ENCODE measurements at places on chromosomes 3 and 15.

DNA sequence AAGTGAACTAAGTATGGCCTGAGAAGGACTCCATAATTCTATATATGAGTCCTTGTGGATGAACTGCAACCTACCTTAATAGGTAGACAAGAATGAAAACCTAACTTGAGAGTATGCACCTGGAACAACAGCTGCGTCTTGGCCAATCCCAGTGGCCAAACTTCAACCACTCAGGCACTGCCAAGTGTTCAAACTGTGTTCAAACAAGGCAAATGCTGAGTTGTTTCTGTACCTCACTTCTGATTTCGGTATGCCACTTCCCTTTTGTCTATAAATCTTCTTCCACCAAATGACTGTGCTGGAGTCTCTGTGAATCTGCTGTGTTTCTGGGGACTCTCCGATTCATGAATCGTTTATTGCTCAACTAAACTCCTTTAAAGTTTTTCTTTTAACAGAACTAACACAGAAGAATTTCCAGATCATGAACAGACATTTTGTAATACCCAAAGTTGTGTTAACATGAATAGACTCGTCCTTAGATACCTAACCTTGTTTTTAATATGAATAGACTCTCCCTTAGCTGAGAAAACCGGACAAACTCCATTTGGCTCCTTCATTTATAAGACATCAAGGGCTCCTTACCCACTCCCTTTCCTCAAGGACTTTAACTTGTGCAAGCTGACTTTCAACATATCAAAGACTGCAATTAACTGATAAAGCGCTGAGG, 4.1 kb downstream of the ZNF717 start:
- DNase-seq, result no peak

DNA sequence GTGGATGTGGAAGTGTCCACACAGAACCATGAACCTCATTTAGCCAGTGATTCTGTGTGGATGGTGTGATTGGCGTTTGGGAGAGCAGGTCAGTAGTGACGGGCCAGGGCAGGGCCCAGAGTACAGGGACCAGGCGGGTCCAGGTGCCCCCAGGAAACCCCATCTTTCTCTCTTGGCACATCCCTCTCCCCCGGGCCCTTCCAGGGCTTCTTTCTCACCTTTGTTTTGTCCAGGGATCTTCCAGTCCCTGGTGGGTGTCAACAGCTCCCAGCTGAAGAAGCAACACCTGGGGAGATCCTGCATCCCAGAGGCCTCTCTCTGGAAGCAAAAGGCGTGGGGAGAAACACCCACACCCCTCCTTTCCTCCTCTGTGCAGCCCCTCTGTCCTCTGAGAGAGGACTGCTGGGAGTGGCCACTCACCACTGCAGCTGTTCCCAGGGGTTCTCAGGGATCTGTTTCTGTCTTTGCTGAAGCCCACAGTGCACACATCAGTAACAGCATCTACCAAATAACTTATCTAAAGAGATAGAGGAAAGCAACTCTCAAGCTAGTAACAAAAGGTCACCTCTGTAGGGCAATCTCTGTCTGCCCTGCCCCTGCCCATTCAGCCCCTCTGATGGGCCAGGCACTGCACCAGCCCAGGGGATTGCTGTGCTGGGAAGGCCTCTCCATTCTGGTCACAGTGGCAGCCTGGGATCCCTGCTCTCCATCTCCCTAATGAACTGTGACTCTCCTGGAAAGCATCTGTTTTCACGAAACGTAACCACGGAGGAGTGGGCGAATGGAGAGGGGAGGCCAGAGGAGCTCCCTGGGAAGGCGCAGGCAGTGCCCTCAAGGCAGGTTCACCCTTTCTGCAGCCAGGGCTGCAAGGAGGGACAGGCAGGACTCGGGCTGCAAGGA, 98.3 kb upstream of the ALDH1A3 start:
- no peak for DNase-seq

DNA sequence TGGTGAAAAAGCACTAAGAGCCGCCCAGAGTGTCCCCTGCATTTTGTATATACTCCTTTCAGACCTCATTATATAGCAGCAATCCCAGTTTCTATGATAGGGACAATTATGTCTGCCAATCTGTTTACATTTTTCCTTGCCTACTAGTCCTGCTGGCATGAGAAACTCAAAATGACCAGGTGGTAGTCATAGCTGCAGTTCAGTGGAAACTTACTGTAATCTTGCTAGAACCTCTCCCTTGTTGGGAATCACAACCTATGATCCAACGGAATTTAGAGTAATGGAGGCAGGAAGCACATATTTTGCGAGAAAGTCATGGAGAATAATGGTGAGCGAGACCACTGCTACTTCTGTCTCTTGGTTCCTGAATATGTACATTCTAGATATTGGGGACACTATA, 28.6 kb upstream of the MINAR1 start:
- DNase-seq, result no peak

DNA sequence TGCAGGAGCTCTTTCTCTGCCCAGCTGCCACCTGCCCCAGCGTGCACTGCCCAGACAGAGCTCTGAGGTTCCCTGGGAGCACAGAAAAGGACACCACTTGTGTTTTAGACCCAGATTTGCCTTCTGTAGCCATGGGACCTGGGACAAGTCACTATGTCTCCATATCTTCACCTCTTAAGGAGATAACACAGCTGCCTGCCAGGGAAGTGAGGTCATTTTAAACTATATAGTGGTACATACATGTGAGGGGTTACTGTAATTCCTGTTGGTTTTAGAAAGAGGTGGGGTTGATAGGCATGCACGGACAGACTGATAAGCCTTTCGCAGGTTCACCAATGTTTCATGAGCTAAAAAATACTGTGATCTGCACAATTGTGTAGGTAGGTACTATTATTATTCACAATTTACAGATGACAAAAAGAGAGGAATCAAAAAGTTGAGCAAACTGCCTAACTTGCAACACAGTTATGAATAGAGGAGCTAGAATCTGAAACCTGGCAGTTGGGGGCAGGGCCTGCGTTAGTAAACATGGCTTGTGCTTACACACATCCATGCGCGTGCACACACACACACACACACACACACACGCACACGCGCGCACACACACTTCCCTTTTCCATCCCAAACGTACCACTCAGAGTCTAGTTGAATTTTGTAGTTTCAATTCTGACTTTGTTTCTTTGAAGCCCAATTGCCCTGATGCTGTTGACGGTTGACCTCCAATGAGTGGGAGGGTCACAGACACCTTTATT, 193.6 kb downstream of the FAM43A start:
- no peak for DNase-seq

DNA sequence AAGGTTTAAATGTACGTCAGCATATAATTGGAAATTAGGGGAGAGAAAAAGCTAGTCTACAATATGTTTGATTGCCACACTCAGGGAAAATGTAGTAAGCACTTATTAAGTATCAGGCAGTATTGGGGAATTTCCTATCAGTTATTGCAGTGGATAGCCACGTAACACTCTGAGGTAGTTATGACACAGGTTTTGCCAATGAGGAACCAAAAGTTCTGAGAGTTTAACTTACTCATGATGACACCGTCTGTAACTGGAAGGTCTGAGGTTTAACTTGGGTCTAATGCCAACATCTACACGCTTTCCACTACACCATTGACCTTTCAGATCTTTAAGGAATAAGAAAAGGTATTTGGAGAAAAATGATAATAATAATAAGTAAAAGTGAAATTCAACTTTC, 89.5 kb downstream of the ZMAT3 start:
- no peak for DNase-seq

DNA sequence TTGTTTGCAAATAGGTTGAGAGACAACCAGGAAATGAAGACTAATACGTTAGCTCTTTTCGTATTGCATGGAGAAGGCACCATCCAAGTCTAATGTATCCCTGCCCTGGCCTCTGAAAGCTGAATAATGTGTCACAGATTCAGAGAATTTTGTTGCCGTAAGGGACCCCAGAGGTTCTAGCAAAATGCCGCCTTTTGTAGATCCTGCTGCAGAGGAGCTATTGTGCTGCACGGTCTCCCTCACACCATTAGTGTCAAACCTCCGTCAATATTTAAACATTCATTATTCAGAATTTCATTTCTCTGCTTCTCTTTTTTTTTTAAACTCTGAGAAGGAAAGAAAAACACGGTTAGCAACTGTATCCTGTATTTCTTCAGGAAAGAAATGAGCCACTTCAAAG, 238.7 kb downstream of the EPHB1 start:
- no peak for DNase-seq

DNA sequence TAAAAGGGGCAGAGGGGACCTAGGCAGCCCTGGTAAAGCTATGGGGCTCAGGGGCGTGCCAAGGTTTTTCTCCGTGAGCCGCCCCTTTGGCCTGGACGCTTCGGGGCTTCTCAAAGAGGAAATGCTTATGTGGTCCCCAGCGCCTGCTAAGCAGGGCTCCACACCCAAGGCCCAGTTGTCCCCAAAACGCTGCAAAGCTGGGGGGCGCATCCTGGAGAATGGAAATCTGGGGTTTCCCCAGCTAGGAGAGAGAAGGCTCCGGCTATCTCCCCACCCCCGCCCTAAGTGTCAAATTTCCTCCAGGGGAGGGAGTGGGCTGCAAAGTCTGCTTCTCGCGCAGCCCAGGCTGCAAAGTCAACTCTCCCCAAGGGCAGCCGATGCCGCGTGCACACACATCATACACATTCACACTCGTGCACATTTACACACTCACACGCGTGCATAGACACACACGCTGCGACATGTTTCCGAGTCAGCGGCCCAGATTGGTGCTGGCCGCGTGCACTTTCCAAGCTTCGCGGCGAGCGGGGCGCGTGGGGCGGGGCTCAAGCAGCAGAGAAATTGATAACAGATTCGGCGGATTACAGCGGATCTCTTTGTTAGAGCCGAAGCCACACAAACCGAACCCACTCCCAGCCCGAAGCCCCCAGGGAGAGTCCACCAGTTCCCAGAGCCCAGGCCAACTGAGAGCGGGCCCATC, 4.5 kb downstream of the WNT5A start:
- no peak for DNase-seq

GRCh38 chr3:124051636-124052035, 59.7 kb upstream of the ROPN1 start:
- no peak for DNase-seq

DNA sequence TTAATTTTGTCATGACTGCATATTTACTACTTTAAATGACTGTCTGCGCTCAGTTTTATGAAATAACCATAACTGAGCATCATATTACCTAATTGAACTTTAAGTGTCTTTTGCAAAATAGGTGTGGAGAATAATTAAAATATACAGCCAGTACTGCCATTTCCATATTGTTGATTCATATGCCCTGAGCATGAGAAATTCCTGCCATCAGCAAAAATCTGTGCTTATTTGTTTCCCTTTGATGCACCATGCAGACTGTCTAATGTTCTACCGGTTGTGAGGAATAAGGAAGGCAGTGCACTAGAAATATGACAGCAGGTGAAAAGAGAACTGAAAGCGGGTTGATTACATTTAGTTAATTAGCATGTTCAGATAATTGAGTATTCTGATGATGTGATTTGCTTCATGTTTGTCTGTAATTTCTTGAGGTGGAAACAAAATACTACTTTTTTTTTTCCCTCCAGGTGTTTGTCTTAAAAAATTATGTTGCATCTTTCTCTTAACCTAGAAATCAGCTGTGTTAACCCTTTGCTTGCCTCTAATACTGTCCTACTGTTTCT, 229.4 kb upstream of the AZI2 start:
- DNase-seq, result no peak

GRCh38 chr3:129783470-129783869, 110.0 kb downstream of the TMCC1 start:
- no peak for DNase-seq

GRCh38 chr3:187498211-187498724, 130.1 kb downstream of the RTP4 start:
- no peak for DNase-seq

GRCh38 chr15:82133251-82133650, 87.4 kb upstream of the MEX3B start:
- DNase-seq, result no peak

DNA sequence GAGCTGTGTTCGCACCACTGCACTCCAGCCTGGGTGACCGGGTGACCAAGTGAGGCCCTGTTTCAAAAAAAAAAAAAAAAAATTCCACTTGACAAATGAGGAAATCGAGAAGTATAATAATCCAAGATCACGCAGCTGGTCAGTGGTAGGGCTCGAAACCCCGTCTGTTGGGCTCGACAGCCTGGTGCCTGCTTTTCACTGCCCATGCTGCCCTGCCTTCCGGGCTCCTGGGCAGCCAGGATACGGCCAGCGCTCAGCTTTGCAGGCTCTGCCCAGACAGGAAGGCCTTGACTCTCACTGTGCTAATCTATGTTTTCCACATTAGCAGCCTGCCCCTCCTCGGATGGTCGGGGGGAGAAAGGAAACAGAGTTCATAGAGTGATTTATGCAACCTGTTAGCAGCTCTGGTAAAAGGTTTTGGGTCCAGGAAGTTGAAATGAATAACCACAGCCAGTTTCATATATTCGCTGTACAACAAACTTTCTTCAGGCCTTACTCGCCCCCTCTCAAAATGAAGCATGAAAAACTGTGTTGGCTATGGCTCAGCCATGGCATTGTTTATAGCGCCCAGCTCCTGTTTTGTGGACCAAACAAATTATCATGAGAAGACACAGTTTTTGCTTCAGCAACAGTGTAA, 108.8 kb downstream of the XXYLT1 start:
- DNase-seq, result no peak

DNA sequence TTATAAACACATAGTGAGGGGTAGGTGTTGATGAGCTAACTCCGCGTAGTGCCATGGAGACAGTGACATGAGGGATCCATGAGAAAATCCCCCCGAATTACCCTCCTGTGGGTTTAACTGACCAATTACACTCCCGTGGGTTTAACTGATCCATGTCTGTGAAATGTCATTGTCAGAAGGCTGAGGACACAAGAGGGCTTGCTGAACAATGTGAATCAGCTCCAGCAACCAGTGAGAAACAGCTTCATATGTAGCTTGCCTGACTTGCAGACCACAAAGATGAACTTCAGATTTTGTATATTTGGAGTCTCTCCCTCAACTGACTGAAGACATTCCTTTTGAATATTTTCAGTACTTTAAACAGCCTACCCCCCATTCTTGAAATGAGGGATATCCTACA, 144.9 kb downstream of the FBN1 start:
- DNase-seq, result no peak

GRCh38 chr3:72635551-72635950, 212.7 kb downstream of the SHQ1 start:
- DNase-seq, result no peak

DNA sequence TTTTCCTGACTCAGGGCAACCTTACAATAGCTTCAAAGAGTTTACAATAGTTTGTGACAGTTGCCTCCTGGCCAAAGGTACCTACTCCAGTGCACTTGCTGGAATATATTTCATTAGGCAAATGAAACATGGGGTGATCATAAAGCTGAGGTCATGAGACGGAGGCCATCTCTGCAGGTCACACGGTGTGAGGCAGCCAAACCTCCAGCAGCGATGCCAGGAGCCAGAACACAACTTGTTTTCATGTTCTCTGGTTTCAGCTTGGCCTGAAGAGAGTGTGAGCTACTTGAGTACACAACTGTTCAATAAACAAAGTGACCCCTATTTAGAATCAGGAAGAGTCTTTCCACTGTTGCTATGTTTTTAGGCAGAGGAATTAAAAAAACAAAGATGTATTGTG, 42.7 kb upstream of the PYGO1 start:
- DNase-seq, result no peak

GRCh38 chr15:72749700-72750099, 33.9 kb downstream of the ADPGK start:
- DNase-seq, result no peak

- no peak for DNase-seq
These were observed 130.3 kb upstream of the ZPLD1 start for GRCh38 chr3:102304550-102304949.

GRCh38 chr15:26210980-26211379, 347.9 kb upstream of the ATP10A start:
- DNase-seq, result no peak
